ENCODE measurements at places on chromosomes 2 and 18. TPM values are rescaled to one million over a fixed set of nuclear protein-coding genes. Genes with fewer than 3 reads are reported as not detected.
A peak's percentile ranks its signal among the peaks of the same experiment; 100 is the strongest.

- no peaks in the 10 kb centered on the region for H3K36me3 ChIP-seq
- H3K27me3 ChIP-seq: no peaks in the 10 kb centered on the region
- H3K4me1 ChIP-seq: no peaks in the 10 kb centered on the region
- no peak overlapping the region for H3K4me3 ChIP-seq
Observed at GRCh38 chr18:11073971-11074370, 75.4 kb downstream of the PIEZO2 start.

DNA sequence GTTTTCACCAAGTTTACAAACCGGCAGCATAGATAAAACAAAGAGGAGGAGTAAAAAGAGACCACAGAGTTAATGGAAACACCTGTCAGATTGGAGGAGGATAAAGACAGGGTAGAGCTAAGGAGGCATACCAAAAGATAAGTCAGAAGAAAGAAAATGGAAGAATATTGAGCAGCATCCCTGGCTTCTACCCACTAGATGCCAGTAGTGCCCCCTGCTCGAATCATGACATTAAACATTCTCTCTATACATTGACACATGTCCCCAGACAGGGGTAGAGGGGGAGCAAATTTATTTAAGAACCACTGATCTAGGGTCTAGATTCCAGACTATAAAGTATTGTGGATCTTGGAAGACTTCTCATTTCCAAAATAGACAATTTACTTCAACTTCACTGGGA lies 159.8 kb upstream of the ETAA1 start:
- peaks cover 8% of the 10 kb centered on the region for H3K27me3 ChIP-seq
- H3K4me1 ChIP-seq: no peaks in the 10 kb centered on the region
- no peaks in the 10 kb centered on the region for H3K36me3 ChIP-seq
- H3K27ac ChIP-seq: no peak overlapping the region

GRCh38 chr2:84897773-84898172 lies 7.7 kb upstream of the TMSB10 start:
- DNase-seq: no peak
- peaks cover 66% of the 10 kb centered on the region for H3K4me1 ChIP-seq
- H3K27ac ChIP-seq: peak overlapping the region; percentile 98
- H3K36me3 ChIP-seq: peaks cover 7% of the 10 kb centered on the region

DNA sequence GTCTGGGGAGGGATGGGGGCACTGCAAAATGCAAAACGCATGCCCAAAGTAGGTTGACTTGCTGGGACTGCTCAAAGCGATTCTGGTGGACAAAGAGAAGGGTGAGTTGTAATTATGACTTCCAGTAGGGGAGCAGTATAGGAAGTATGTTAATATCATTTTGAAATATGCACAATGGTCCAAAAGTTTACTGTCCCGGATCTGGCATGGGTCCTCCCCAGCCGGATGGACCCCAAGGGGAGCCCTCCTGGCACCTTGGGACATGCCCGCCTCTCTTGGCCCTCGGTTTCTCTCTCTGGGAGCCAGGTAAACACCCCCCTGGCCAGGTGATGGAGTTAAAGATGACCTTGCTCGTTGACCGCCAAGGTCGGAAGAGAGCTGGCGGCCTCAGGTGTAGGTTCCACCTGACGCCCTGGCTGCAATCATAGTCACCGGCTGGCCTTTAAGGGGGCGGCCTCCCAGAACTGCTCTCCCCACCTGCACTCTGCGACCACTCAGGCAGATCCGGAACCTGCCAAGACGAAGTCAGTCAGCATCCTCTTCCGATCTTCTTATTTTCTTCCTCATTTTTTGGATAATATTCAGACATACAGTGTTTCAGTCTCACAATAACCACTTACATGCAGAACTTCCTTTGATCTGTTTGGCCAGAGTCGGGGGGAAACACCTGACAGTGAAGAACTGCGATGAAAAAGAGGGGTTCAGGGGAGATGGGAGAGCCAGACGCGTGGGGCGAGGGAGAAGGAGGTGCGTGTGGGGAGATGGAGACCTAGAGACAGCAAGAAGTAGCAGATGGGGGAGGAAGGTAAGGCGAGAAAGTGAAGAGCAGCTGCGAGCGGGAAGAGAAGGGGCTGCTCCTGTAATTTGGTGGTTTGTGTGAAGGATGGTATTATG lies 148.3 kb downstream of the MEIS1 start:
- no peak overlapping the region for H3K4me3 ChIP-seq
- peaks cover 36% of the 10 kb centered on the region for H3K27me3 ChIP-seq
- H3K4me1 ChIP-seq: peaks cover 2% of the 10 kb centered on the region
- no peaks in the 10 kb centered on the region for H3K36me3 ChIP-seq

The RBM44 gene
- total RNA-seq: 0.46 TPM

DNA sequence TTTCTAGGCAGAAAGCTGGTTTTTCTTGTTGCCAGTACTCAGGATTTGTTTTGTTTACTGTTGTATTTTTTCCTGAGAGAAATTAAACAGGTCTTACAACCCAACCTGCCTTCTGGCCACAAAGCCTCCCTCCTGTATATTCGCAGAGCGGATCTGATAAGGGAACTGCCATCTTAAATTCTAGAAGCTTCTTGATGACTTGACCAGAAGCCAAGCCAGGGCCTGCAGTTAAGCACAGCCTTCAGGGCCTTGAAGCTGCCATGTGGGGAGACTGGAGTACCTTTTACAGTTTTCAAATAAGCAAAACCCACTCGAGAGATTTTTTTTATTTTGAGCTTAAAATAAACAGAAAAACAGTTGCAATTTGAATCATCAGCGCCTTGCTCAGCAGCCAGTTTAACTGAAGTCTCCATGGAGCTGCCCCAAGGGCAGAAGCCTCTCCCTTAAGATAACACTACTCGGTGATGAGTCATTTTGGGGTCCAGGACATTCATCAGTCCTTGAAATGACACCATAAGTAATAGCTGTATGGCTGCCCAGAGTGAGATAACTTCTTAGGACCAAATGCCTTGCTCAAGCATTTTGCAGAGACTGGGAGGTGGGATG lies 51.5 kb upstream of the PHLPP1 start:
- no peak overlapping the region for H3K4me3 ChIP-seq
- no peaks in the 10 kb centered on the region for H3K4me1 ChIP-seq
- no peak overlapping the region for H3K27ac ChIP-seq

DNA sequence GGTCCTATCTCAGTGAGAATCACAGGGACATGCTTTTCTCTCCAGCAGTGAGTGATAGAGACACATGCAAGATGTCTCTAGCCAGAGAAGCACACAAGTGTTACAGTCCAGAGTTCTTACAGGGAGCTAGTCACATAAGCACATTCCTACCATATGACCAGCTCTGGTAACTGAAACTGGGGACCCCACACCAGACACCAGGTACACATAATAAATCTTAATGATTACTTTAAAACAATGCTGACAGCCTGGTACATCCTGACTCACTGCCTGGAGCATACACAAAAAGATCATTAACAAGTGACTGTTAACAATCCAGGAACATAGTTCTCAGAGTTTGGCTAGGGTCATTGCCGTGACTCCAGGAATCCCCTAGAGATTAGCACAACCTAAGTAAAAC lies 53.6 kb downstream of the GALNT1 start:
- H3K36me3 ChIP-seq: peaks cover 34% of the 10 kb centered on the region
- no peaks in the 10 kb centered on the region for H3K27me3 ChIP-seq
- no peak overlapping the region for H3K27ac ChIP-seq
- DNase-seq: no peak
- no peak overlapping the region for H3K4me3 ChIP-seq

GRCh38 chr2:188345020-188345419 lies 53.3 kb downstream of the GULP1 start:
- H3K27ac ChIP-seq: no peak overlapping the region
- H3K27me3 ChIP-seq: peaks cover 5% of the 10 kb centered on the region
- no peaks in the 10 kb centered on the region for H3K4me1 ChIP-seq
- no peak overlapping the region for H3K4me3 ChIP-seq
- no peak for DNase-seq

DNA sequence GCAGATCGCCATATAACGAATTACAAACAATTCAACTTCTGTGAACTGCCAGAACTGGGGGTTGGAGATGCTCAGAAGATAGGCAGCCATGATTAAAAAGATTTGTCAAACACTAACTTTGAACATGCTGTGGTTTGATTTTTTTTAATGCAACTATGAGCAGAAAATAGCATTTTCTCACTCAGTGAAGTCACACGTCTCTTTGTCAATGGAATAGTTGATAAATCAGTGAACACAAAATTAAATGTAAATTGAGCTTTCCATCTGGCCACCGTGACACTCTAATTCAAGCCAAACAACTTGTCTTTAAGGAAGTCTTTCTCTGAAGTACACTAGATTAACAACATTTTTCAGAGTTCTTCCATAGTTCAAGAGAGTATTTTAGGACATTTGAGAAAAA lies 228.6 kb upstream of the LINC00305 start:
- DNase-seq: no peak
- no peaks in the 10 kb centered on the region for H3K27me3 ChIP-seq
- H3K27ac ChIP-seq: no peak overlapping the region

The IL1R1 gene
- total RNA-seq: 0.70 TPM

DNA sequence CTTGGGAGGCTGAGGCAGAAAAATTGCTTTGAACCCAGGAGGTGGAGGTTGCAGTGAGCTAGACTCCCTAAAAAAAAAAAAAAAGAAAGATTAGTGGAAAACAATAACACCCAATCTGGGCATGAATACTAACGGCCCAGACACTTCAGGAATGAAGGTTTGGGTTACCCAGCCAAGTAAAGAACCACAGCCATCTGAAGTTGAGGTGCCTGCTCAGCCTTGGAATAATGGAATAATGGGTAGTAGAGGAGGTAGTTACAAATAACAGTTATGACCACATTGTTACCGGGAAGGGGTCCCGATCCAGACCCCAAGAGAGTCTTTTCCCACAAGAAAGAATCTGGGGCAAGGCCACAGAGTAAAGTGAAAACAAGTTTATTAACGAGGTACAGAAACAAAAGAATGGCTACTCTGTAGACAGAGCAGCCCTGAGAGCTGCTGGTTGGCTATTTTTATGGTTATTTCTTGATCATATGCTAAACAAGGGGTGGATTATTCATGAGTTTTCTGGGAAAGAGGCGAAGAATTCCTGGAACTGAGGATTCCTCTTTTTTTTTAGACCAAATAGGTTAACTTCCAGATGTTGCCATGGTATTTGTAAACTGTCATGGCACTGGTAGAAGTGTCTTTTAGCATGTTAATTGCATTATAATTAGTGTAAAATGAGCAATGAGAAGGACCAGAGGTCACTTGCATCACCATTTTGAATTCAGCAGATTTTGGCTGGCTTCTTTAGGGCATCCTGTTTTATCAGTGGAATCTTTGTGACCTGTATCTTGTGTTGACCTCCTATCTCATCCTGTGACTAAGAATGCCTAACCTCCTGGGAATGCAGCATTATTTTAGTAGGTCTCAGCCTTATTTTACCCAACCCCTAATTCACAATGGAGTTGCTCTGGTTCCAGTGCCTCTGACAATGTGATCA lies 96.2 kb upstream of the HAAO start:
- H3K27ac ChIP-seq: no peak overlapping the region
- no peak overlapping the region for H3K4me3 ChIP-seq
- H3K36me3 ChIP-seq: no peaks in the 10 kb centered on the region
- no peaks in the 10 kb centered on the region for H3K27me3 ChIP-seq
- no peak for DNase-seq
- no peaks in the 10 kb centered on the region for H3K4me1 ChIP-seq

GRCh38 chr2:176178757-176179295 lies 9.6 kb upstream of the HOXD1 start:
- H3K4me3 ChIP-seq: no peak overlapping the region
- DNase-seq: no peak
- no peaks in the 10 kb centered on the region for H3K36me3 ChIP-seq
- peaks cover 96% of the 10 kb centered on the region for H3K27me3 ChIP-seq
- no peak overlapping the region for H3K27ac ChIP-seq

- peaks cover 4% of the 10 kb centered on the region for H3K36me3 ChIP-seq
- no peak overlapping the region for H3K4me3 ChIP-seq
- no peaks in the 10 kb centered on the region for H3K4me1 ChIP-seq
- no peak overlapping the region for H3K27ac ChIP-seq
- DNase-seq: no peak
- H3K27me3 ChIP-seq: peaks cover 24% of the 10 kb centered on the region
Observed at GRCh38 chr2:175187378-175187777, 5.9 kb upstream of the ATP5MC3 start.

The POU3F3 gene
- not detected for total RNA-seq

The TTR gene
- not detected for total RNA-seq

The C2orf15 gene
- total RNA-seq: 1.3 TPM

The ZNF513 gene
- 9.9 TPM for total RNA-seq

DNA sequence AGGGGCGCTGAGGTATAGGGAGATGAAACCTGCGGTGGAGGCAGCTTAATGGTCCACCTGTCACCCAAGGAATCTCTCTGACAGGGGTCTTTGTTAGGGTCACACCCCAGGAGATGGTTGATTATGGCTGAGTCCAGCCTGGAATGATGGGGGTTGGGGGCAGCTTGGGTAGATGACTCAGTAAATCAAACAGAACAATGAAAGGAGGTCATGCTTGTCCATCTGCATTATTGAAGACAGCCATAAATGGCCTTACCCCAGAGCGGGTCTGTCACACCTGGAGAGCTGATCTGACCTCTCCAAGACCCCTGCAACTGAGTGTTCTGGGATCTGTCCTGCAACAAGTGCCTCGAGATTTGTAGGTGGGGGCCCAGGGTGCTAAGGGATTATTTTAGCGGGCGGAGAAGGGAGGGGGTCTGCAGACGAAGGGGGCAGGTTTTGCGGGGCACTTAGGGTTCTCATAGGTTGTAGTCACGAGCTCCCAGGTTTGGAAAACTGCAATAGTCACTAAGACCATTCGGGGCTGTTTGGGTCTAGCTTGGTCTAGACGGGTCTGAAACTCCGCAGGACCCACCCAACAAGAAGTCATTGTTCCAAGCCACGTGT lies 771 bp upstream of the IGFBP2 start:
- no peak overlapping the region for H3K27ac ChIP-seq
- H3K4me3 ChIP-seq: peak overlapping the region; percentile 83
- peaks cover 24% of the 10 kb centered on the region for H3K4me1 ChIP-seq
- no peak for DNase-seq
- H3K36me3 ChIP-seq: peaks cover 11% of the 10 kb centered on the region

The VIT gene
- total RNA-seq: not detected

The TUBA3D gene
- total RNA-seq: not detected

The OSBPL1A gene
- total RNA-seq: 2.8 TPM

The ZNF521 gene
- not detected for total RNA-seq

DNA sequence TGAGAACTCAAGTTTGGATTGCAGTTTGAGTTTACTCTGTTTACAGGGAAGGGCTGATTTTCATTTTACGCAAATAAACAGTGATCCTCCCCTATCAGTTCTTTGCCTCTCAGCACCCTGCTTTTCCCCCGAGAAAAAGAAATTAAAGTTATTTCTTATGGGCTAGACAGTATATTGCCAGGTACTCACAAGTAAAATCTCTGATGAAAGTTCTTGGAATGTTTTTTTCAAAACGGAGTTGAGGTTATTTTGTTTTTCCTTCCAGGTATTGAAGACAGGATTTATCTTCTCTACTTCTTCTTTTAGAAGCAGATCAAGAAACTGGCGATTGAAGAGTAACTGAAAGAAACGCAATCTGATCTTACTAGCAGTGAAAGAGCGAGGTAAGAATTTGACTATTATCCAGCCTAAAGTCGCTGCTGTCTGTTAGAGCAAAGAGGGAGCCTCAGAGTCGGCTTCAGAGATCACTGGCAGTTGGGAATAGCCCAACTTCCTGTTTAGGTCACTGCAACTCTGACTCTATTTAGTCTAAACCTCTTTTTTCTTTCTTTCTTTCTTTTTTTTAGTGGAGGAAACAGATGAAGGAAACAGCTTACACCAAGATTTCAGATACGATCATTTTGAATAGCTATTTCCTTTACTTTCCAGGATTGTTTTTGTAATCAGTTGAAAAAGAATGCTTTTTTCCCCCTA lies at the start of gene TFPI:
TSS of gene TFPI (minus strand) at position 425 of the 693 bp plus-strand sequence. CDS start 50,667 bp downstream, outside the sequence.
- peak within 1 kb of the TSS; percentile 32 for H3K4me3 ChIP-seq
- H3K4me1 ChIP-seq: peaks cover 8% of the 10 kb centered on the region
- no peak within 1 kb of the TSS for H3K27ac ChIP-seq
- DNase-seq: no peak

- H3K4me1 ChIP-seq: peaks cover 11% of the 10 kb centered on the region
- no peaks in the 10 kb centered on the region for H3K36me3 ChIP-seq
- H3K27me3 ChIP-seq: peaks cover 52% of the 10 kb centered on the region
- peak overlapping the region; percentile 73 for H3K4me3 ChIP-seq
Observed at GRCh38 chr2:40450066-40450795, 1.7 kb downstream of the SLC8A1 start.

The EMILIN1 gene
- 0.76 TPM for total RNA-seq

Data from activated naive CD8-positive, alpha-beta T cell treated with anti-CD3 and anti-CD28 coated beads for 36 hours (primary cell).